Stimulated activated CD4-positive, alpha-beta T cell treated with anti-CD3 and anti-CD28 coated beads, TNF-alpha, amount 100 ng/mL, for 1 hour (primary cell): ENCODE measurements at places on chromosomes 11 and 22.

- DNase-seq = no peak
Measured at GRCh38 chr11:18775492-18776292, 15.9 kb downstream of the PTPN5 start.

- no peak for DNase-seq
Measured at GRCh38 chr11:2143799-2144543, 4.8 kb upstream of the IGF2 start.

DNA sequence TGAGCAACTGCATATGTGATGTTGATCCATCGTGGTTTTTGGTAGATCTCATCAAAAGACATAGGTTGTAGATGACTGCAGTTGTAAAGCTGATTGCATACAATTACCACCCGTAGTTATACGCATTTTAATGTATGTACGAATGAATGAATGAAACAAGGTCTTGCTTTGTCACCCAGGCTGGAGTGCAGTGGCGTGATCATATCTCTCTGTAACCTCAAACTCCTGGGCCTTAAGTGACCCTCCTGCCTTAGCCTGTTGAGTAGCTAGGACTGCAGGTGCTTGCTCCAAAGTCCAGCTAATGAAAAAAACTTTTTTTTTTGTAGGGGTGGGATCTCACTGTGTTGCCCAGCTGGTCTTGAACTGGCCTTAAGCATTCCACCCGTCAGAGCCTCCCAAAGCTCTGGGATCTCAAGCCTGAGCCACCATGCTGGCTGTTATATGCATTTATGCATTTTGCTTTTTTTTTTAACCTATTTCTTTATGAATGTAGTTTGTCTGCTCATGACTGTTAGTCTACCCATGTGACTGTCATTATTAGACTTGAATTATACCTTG is 53.5 kb downstream of the PPP6R3 start:
- no peak for DNase-seq

DNA sequence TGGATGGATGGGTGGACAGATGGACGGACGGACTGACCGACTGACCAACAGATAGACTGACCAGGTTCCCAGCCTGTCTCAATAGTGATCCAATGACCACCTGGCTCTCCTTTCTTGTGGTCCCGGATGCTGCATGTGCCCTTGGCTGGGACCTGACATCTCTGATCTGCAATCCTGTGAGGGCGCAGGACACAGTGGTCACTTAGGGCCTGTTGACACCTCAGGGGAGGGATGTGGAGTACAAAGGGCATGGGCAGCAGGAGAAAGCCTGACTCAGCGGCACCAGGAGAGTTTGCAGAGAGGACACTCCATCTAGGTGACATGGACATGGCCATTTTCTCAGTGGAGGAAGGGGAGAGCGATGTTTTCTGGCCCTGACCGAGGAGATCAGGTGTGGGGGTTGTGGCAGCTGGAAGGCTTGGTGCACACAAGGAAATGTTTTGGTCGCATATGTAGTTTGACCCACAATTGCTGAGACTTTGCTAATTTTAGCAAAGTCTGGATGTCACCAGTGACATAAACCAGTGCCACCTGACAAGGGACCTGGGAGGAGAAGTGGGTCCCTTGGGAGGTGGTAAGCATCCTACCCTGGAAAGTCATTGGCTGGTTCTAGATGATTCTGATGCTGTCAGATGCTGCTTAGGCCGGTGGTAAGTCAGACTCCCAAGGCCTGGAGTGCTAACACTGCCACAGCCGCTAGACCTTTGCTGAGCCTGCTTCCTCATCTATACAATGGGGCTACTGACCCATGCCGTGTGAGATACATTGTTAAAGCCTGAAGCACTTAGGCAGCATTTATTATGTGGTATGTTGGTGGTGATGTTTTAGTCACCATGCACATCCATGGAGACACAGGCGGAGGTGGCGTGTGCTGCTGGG is 50.7 kb downstream of the CD82 start:
- no peak for DNase-seq

GRCh38 chr11:127017482-127017881 is 16.9 kb upstream of the KIRREL3 start:
- no peak for DNase-seq

- no peak for DNase-seq
Measured at GRCh38 chr11:79482800-79483199, 42.0 kb upstream of the TENM4 start.

DNA sequence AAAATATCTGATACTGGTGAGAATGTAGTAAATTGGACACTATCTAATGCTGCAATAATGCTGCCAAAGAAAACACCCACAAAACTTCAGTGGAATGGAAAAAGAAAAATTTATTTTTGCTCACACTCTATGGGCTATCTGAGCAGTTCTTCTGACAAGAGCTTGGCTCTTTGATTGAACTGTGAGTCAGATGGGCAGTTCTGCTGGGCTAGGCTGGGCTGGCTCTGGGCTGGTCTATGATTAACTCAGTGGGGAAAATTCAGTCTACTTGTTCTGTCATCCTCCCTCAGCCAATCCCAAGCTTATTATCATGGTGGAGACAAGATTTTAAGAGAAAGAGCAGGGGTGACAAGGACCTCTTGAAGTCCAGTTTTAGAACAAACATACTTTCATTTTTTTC is 1404.8 kb downstream of the LRRC4C start:
- DNase-seq = no peak

DNA sequence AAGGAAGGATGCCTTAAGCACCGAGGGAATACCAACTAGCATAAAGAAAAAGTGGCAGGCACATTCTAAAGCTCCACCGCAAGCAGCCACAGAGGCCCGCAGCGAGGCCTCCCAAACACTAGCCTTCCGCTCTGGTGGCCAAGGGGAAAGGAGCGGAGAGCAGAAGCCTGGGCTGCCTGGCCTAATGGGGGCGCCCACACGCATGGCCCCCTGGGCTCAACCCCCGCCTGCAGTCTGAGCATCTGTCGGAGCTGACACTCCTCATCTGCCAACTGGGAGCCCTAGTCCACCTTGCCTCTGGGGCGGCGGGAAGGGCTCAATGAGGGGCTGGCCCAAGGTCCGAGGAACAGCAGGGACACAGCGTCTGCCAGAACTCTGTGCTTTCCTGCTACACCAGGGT is 50.1 kb upstream of the WNT11 start:
- DNase-seq = no peak

- no peak for DNase-seq
Measured at GRCh38 chr11:21806947-21807346, 385.9 kb upstream of the ANO5 start.

DNA sequence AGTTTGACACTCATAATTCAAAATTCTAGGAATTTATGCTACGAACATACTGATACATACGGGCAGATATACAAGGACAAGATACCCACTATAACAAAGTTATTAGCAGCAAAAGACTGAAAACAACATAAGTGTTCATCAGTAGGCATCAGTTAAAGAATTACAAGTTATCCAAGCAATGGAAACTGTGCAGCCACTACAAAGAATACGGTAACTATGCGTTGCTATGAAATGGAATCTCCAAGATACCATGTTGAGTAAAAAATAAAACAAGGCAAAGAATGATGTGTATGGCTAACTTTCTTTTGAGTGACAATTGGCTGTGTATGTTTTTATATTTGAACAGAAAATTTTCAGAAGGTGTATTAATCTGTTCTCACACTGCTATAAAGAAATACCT is 151.7 kb downstream of the ADAMTS15 start:
- DNase-seq = no peak

- no peak for DNase-seq
Measured at GRCh38 chr11:20050551-20051333, 109.5 kb downstream of the DBX1 start.

DNA sequence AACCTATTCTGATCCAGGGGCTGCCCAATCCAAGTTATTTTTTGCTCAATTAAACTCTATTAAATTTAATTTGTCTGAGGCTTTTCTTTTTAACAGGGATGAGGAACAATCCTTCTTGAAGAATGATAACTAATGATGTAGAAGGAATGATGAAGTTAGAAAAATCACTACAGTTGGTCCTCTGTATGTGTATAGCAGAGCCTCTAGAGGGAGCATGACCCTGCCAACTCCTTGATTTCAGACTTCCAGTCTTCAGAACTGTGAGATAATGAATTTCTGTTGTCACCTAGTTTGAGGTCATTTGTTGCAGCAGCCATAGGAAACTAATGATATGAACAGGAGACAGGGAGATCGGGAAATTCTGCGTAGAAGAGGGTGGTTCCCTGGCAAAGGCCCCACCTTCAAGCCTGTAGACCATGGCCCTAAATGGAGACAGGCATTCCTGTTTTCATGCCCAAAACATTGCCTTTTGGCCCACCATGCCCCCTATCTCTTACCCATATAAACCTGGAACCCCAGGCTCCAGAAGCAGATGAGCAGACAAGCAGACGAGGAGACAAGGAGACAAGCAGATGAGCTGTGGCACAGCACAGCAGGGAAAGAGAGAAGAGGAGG is 7.7 kb upstream of the QSER1 start:
- DNase-seq = no peak

- no peak for DNase-seq
Measured at GRCh38 chr11:8028766-8029165, 41.6 kb downstream of the EIF3F start.

DNA sequence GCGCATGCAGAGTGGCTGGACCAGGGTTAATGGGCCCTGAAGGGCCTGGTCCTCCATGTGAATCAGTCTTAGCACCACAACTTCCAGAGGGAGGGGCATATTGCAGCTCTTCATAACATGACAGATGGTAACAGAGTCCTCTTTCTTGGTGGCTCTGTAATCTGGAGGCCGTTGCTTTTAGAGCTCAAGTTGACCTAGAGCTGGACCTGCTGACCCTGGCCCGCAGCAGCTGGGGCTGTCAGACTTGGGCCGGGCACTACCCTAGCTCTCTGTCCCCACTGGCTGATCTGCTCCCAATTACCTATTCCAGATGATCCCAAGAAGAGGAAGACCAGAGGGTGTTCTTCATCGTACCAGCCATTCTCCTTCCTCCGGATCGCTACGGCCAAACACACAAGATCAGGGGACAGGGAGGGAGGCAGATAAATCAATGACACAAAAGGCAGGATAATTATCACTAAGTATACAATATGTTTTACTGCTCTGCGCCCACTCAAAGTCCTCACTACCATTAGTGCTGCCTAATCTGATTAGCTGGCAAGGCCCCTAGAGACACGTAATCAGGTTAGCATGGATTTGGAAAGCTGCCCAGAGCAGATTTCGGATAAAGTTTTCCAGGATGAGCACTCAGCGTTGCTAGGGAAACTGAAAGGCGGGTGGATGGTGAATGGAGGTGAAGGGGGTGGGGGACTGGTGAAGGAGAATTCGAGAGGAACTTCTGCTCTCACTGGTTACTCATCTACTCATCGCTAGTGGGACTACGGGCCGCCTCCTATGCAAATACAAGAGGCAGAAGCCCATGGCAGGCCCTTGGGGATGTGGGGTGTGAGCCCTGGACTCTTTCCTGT is 64.5 kb upstream of the PHOX2A start:
- no peak for DNase-seq

DNA sequence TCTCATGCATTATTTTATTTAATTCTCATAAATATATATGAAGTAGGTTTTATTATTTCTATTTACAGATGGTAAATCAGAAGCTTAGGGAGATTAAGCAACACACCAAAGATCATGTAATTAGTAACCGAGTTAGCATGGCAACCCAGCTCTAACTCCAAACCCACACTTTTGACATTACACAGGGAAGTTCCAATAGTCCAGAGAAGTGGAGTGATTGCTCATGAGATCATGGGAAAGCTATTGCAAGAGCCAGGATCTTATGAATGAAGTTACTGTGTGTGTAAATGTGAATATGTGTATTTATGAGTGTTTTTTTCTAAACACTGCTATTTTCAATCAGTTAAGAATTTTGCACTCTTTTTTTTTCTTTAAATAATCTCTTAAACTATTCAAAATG is 225.8 kb upstream of the KIRREL3 start:
- DNase-seq = no peak

GRCh38 chr22:39434243-39434653 is 22.6 kb upstream of the MGAT3 start:
- DNase-seq = no peak

DNA sequence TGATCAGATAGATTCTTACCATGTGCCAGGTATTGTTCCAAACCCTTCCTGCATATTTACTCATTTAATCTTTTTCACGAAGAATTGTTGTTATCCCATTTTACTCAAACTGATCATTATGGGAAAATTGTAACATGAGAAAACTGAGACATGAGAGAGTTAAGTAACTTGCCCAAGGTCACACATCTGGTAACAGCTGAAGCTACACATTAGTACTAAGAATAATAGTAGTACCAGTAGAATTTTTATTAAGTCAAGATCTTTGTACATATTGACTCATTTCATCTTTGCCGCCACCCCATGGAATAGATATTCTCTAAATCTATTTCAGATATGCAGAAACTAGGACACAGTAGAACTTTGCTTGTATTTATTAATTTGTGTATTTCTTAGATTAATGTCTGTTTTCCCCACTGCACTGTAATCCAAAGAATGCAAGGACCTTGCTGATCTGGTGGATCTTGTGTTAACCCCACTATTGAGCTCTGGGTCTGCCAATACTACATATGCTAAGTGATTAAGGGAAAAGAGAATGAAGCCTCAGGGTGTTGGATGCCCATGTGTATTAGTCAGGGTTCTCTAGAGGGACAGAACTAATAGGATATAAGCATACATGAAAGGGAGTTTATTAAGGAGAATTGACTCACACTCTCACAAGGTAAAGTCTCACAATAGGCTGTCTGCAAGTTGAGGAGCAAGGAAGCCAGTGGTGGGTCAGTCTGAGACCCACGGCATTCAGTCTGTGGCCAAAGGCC is 72.8 kb downstream of the PARVA start:
- no peak for DNase-seq

- no peak for DNase-seq
Measured at GRCh38 chr22:29198240-29198639, 7.5 kb upstream of the EMID1 start.

- DNase-seq = no peak
Measured at GRCh38 chr11:20031155-20032001, 128.9 kb downstream of the DBX1 start.

GRCh38 chr11:393219-394033 is 583 bp upstream of the PKP3 start:
- no peak for DNase-seq

GRCh38 chr11:37407461-37407860 is 809.4 kb upstream of the RAG2 start:
- no peak for DNase-seq

DNA sequence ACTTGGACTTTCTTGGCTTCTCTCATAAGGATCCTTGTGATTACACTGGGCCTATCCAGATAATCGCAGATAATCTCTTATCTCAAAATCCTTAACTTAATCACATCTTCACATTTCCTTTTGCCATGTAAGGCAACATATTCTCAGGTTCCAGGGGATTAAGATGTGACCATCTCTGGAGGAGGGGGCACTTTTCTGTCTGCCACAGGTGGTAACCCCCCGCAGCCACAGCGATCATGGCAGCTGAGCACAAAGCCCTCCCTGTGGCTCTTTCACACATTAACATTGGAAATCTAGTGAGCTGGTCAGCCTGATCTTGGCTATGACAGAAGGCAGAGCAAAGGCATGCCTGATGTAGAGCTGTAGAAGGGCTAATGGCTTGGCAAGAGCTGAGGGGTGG is 69.1 kb upstream of the CD82 start:
- DNase-seq = no peak

GRCh38 chr11:20397281-20397680 is 9.8 kb downstream of the PRMT3 start:
- no peak for DNase-seq

GRCh38 chr11:26037716-26038115 is 294.2 kb upstream of the ANO3 start:
- DNase-seq = no peak
